CD4-positive, alpha-beta T cell treated with Interleukin-15 for 1 hour (primary cell): ENCODE measurements at places on chromosomes 11 and 22.
A peak's percentile ranks its signal among the peaks of the same experiment; 100 is the strongest.

GRCh38 chr11:61187505-61188130 is 15.7 kb upstream of the PGA3 start:
- peak; percentile 75 for DNase-seq

DNA sequence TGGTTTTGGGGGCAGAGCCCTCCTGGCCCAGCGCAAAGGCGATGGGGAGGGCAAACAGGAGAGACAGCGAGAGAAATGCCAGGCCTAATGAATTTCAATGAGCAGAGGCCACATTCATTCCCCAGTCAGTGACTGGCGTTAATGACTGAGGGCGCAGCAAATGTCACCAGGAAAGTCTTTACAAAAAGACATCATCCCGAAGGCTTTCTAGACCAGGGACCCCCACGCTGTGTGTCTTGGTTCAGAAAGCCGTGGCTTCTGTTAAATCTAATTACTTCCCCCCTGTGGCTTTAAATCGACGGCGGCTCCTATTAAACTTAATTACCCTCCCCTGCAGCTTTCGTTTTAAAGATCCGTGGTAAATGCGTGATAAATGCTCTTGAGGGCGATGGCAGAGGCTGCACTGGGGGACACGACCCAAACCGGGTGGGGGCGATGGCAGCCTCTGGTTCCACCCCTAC is 1.6 kb upstream of the FGF19 start:
- no peak for DNase-seq

GRCh38 chr22:48751539-48752437 is 1075.9 kb downstream of the BRD1 start:
- DNase-seq = no peak

DNA sequence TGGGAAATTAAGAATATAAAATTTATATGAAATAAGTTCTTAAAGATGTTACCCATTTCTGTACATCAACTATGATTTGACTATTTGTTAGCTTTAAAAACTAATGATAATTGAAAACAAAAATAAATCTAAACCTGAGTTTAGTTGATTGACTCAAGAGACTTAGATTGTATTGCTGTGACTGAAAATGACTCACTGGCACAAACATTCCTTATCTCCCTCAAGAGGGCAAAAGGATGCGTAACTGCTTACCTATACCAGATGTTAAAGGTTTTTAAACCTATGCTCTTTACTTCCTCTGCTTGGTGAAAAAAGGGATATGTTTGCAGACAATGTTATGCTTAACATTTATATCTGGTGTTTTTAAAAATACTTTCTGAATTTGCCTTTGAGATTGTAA is 30.3 kb downstream of the ATM start:
- DNase-seq = no peak
